Ovary (tissue), 10 donors: ENCODE measurements at places on chromosomes 5 and 9. TPM values are rescaled to one million over a fixed set of nuclear protein-coding genes. Genes with fewer than 3 reads are reported as not detected.

The TAF11L5 gene
- total RNA-seq: not detected

The SLC9A3 gene
- 1.7 TPM for total RNA-seq

The AGXT2 gene
- not detected for total RNA-seq

The DIRAS2 gene
- total RNA-seq: 0.07 TPM

The COL27A1 gene
- 7.2 TPM for total RNA-seq

The NMUR2 gene
- total RNA-seq: not detected

The TRIM36 gene
- total RNA-seq: 10.3 TPM

The NR5A1 gene
- total RNA-seq: 65.0 TPM

The TMEFF1 gene
- total RNA-seq: 0.74 TPM

The TRAF1 gene
- total RNA-seq: 4.7 TPM

The SH3PXD2B gene
- total RNA-seq: 66.2 TPM

The CARTPT gene
- total RNA-seq: 0.63 TPM

The KIF20A gene
- 0.24 TPM for total RNA-seq

The PTGES2 gene
- total RNA-seq: 59.0 TPM

The SLC25A2 gene
- not detected for total RNA-seq

The DPM2 gene
- total RNA-seq: 27.8 TPM

The RORB gene
- 0.25 TPM for total RNA-seq

The AGTPBP1 gene
- total RNA-seq: 17.3 TPM

The SARDH gene
- total RNA-seq: 9.5 TPM

The DMRTA1 gene
- total RNA-seq: 0.30 TPM

The MELK gene
- not detected for total RNA-seq

The GARIN3 gene
- total RNA-seq: not detected

The OGN gene
- total RNA-seq: 129 TPM

The C5 gene
- total RNA-seq: 7.2 TPM

The CDH9 gene
- not detected for total RNA-seq
